Smooth muscle cell of the umbilical artery (primary cell): ENCODE measurements at places on chromosomes 11 and 22. TPM values are rescaled to one million over a fixed set of nuclear protein-coding genes. Genes with fewer than 3 reads are reported as not detected.

WT1 gene
- total RNA-seq, result 0.18 TPM in 1 of 2 replicates, not detected in the other

C11orf16 gene
- total RNA-seq, result not detected in 2 replicates

B3GAT1 gene
- 0.05 TPM in 1 of 2 replicates, not detected in the other for total RNA-seq

SLC35F2 gene
- 13.4 and 27.4 TPM in 2 replicates for total RNA-seq

ESAM gene
- total RNA-seq, result 0.30 and 0.37 TPM in 2 replicates

PHF21B gene
- total RNA-seq, result not detected in 2 replicates

VSIG10L2 gene
- not detected in 2 replicates for total RNA-seq

RBMXL2 gene
- not detected in 2 replicates for total RNA-seq

MUC6 gene
- not detected in 2 replicates for total RNA-seq

CCDC89 gene
- total RNA-seq, result 2.5 and 3.6 TPM in 2 replicates

OR4A16 gene
- not detected in 2 replicates for total RNA-seq

SCT gene
- total RNA-seq, result not detected in 2 replicates

ANO3 gene
- total RNA-seq, result 0.23 and 0.59 TPM in 2 replicates

FZD4 gene
- 6.0 and 9.5 TPM in 2 replicates for total RNA-seq

PATE4 gene
- total RNA-seq, result not detected in 2 replicates

SCGB1D2 gene
- total RNA-seq, result not detected in 2 replicates

INS gene
- not detected in 2 replicates for total RNA-seq

CELF1 gene
- total RNA-seq, result 67.1 and 125 TPM in 2 replicates

EHF gene
- 1.2 and 16.0 TPM in 2 replicates for total RNA-seq

ZDHHC8 gene
- 8.6 and 32.7 TPM in 2 replicates for total RNA-seq

SLC39A13 gene
- 70.4 and 120 TPM in 2 replicates for total RNA-seq

ETS1 gene
- total RNA-seq, result 41.9 and 76.7 TPM in 2 replicates

NCAM1 gene
- 4.2 and 14.2 TPM in 2 replicates for total RNA-seq

ISX gene
- not detected in 2 replicates for total RNA-seq

NCAPH2 gene
- total RNA-seq, result 18.4 and 22.1 TPM in 2 replicates
